H7 (cell line): ENCODE measurements at places on chromosomes 1 and 21. TPM values are rescaled to one million over a fixed set of nuclear protein-coding genes. Genes with fewer than 3 reads are reported as not detected.

The AADACL4 gene
- total RNA-seq: not detected in 2 replicates

DNA sequence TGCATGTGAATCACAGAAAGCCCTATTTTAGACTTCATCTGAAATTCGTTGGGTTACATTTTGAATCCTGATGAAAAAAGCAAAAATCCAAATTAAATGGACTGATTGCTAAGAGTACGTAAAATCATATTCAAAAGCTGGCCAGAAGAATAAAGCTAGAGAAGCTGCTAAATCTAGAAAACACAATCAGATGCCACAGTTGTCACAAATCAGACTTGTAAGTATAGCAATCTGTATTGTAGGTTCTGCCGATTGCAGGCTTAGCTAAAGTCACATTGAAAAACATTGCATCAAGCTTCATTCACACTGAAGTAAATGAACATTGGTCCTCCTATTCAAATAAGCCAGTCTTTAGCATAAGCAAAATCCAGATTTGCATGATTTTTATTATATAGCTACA lies 235.1 kb upstream of the ST6GALNAC5 start:
- DNase-seq: no peak

DNA sequence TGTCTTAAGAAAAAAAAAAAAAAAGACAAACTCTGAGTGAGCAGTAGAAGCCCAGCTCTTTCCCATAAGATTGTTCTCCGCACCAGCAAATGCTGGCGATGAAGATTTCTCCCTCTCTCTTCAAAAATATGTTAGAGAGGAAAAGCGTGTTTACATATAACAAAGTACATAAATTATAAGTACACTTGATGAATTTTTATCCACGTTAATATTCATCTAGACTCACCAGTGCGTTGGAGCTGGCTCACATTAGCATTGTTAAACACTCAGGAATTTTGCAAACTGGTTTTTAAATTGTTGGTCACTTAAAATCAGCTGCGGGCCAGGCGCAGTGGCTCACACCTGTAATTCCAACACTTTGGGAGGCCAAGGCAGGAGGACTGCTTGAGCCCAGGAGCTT lies 56.0 kb downstream of the RUNX3 start:
- DNase-seq: no peak

- peak; percentile 61 for DNase-seq
Observed at GRCh38 chr21:45326169-45326851, 38.6 kb upstream of the POFUT2 start.

- DNase-seq: peak; percentile 26
Observed at GRCh38 chr21:8989261-8989711, 1532.1 kb upstream of the TPTE start.

DNA sequence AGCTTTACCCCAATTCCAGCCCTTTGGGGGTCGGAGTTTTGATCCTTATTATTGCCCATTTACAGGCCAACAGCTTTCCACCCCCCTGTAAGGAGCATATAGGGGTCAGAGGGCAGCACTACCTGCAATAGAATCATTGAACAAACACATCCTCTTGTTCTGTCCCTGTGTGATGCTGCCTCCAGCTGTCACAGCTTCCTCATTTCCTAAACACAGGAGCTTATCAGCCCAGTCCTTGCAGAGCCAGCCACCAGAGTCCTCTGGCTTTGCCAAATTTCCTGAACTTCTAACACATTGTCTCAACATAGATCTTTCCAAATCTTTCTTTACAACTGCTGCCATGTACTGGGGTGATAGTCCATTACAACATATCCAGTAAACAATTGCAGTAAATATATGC lies 32.8 kb upstream of the PTBP2 start:
- peak; percentile 30 for DNase-seq

DNA sequence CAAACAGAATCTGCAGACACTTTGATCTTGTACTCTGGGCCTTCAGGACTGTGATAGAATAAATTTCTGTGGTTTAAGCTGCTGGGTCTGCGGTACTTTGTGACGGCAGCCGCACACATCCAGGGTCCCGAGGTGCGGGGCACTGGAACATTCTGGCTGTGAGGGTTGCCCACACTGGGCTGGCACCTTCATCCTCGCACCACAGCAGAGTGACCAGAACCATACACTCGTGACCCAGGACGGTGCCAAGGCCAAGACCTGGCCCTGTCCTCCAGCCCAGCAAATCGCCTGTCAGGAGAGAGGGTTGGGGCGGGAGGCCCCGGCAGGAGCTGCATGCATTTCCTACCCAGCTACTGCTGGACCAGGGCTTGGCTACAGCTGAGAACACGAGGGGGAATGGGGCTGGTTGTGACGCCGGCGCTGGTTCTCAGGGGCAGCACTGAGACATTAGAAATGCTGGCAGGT lies 2.6 kb upstream of the FTCD start:
- peak; percentile 20 for DNase-seq

GRCh38 chr1:147080671-147081394 lies 91.4 kb downstream of the PRKAB2 start:
- peak; percentile 82 for DNase-seq

GRCh38 chr1:21082073-21082472 lies 94.6 kb downstream of the EIF4G3 start:
- DNase-seq: no peak

- no peak for DNase-seq
Observed at GRCh38 chr1:178849918-178850317, 21.0 kb downstream of the ANGPTL1 start.

DNA sequence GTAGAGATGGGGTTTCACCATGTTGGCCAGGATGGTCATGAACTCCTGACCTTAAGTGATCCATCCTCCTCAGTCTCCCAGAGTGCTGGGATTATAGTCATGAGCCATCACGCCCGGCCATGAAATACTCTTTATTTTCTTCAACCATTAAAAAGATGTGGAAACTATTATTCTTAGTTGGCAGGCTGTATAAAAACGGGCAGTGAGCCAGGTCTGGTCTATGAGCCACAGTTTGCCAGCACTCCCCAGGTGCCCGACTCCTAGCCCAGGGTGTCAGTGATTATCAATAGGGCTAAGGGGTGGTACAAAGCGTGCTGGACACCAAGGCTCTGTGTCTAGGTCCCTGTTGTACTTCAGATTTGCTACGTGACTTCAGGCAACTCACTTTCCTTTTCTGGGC lies 3.7 kb upstream of the TMEM61 start:
- DNase-seq: no peak

DNA sequence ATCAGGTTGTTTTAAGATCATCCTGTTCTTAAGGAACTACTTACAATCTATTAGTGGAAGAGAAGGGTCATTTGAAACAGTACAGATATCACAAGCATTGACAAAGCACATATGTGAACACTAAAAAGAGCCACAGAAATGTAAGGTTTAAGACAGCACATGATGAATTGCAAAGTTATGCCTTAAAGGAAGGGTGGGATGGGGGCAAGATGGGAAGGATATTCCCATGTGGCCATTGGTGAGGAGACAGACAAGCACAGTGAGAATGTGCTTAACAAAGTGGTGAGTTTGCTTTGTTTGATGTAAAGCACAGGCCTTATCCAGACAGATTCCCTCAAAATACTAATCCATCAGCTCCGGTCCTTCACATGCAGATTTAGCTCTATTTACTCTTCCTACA lies 151.6 kb upstream of the IVNS1ABP start:
- DNase-seq: no peak

DNA sequence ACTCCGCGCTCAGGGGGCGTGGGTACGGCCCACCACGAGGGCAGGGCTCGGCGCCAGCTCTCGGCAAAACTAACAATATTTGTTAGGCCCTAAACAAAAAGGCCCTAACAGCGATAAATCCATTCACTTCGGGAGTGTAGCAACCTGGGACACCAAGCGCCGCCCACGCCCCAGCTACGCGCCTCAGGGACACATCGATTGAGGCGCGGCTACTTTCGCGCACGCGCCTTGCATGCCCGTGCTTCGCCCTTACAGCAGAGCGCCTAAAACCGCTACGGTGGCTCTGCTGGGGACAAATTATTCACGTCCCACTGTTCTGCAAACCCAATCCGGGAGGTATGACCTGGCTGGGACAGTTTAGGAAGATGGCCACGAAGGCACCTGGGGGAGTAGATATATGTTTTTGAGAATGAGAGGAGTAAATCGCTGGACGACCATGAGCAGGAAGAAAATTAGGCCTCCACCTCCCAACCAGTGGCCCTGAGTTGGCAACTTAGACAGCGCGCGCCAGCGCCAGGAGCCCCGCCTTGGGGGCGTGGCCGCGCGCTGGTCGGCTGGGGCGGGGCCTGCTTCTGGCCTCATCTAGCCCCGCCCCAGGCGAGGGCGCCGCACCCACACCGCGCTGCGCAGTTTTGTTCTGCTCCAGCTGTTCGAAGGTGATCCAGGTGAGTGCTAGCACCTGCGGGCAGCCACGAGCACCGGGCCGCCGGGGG lies at the start of gene MGST3:
TSS of gene MGST3 (plus strand) at position 606 of the 713 bp plus-strand sequence. CDS start 18,614 bp downstream, outside the sequence.
- peak; percentile 94 for DNase-seq

GRCh38 chr1:211938561-211938997 lies 96.8 kb downstream of the INTS7 start:
- no peak for DNase-seq

GRCh38 chr21:15442743-15443469 lies 286.9 kb upstream of the USP25 start:
- no peak for DNase-seq

DNA sequence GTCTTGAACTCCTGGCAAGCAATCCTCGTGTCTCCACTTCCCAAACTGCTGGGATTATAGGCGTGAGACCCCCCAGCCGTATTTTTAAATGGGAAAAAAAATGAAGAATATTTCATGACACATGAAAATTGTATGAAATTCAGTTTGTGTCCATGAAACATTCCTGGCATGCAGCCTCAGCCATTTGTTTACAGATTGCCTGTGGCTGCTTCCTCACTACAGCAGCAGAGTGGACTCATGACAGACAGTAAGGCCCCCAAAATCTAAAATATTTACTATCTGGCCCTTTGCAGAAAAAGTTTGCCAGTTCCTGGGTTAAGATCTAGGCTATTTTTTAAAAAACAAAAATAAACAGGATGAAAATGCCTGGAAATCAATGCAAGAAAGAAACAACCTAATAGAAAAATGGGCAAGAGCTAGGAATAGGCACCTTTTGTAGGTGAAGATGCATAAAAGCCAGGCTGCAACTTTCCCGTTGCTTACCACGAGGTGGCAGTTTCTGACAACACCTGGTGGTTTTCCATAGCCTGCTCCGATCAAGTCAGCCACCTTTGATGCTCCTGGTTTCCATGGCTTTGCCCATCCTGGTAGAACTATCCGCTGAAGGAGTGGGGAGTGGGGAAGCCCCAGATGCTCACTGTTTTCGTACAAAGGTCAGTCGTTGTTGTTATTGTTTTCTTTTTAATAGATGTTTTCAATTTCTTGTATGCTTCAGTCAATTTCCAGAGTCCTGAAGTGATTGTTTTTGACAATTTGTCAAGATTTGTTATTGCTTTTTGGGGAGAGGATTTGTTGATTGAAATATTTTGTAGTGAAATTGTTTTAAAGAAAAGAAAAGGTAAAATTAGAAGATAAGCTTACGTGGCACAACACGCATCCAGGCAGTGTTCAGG lies 24.3 kb downstream of the UBE2Q1 start:
- peak; percentile 86 for DNase-seq

- DNase-seq: no peak
Observed at GRCh38 chr1:24776821-24777220, 31.6 kb downstream of the CLIC4 start.

DNA sequence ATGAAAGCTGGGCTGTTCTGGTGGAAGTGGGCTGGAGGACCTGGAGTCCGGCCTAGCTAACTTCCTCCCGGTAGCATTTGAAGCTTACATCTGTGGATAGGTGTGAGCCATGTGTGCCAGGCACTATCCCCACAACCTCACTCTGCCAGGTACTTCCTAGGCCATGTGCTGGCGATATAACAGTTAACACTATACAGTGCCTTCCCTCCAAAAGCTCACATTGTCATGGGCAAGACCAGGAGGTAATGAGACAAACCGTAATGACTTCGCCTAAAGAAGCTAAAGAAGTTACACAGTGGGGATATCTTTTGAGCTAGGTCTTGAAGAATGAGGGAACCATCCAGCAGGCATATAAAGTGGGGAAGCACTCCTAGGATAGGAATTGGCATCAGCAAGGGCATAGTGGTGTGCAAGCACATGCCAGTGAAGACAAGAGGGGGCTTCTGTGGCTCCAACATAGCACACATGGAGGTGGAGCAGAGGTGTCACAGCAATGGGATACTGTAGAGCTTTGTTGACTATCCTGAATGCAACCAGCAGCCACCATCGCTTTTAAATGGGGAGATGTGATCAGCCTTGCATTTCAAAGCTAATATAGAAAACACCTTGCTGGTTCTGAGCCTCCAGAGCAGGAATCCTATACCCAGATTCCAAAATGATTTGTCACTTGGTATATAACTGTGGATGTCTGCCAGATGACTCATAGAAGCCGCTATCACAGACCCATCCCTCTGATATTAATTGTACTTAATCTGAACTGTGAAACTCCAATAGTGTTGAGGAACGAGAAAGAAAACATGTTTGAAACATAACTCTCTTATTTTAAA lies 466.3 kb downstream of the LMO4 start:
- DNase-seq: no peak

The SHISAL2A gene
- total RNA-seq: 0.18 and 1.3 TPM in 2 replicates

- no peak for DNase-seq
Observed at GRCh38 chr1:201876148-201876818, 12.4 kb upstream of the SHISA4 start.

DNA sequence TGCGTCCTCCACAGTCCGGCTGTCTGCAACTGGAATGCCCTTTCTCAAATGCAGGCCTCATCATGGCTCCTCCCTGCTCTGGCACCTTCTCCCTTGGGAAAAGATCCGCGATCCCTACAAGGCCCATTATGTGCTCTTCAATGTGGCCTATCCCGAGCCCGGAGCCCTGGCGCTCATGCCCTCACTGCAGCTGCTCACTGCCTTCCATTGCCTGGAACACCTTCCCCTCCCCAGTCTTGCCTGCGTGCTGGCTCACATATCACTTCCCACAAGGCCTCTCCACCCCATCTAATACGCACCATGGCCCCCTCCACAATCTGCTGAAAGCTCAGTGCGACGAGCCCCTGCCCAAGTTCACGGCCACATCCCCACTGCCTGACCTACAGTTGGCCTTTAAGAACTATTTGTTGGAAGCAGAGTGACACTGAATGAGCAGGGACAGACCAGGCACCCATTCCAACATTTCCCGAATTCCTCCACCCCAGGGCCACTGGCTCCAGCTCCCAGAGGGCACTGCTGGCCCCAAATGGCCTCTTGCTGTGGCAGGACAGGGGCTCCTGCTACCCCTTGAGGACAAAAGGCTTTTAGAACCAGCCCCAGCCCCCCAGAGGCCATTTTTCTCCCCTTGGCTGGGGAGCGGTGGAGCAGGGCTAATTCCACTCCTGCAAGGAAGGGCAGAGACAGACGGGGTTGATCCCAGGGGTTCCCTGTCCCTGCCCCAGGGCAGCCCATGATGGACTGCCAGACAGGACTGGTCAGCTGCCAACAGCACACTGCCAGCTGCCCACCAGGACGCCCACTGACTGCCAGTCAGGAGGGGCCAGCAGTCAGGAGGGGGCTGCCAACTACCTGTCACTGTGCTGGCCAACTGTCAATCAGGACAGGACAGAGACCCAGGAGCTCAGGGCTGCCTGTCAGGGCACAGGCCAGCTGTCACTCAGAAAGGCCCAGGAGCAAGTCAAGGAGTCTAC lies 64.8 kb downstream of the DHRS3 start:
- peak; percentile 69 for DNase-seq

The DAB1 gene
- total RNA-seq: 14.3 and 16.4 TPM in 2 replicates

- DNase-seq: no peak
Observed at GRCh38 chr1:19517017-19517416, 31.7 kb upstream of the CAPZB start.
